ENCODE measurements at places on chromosomes 5 and 9.

DNA sequence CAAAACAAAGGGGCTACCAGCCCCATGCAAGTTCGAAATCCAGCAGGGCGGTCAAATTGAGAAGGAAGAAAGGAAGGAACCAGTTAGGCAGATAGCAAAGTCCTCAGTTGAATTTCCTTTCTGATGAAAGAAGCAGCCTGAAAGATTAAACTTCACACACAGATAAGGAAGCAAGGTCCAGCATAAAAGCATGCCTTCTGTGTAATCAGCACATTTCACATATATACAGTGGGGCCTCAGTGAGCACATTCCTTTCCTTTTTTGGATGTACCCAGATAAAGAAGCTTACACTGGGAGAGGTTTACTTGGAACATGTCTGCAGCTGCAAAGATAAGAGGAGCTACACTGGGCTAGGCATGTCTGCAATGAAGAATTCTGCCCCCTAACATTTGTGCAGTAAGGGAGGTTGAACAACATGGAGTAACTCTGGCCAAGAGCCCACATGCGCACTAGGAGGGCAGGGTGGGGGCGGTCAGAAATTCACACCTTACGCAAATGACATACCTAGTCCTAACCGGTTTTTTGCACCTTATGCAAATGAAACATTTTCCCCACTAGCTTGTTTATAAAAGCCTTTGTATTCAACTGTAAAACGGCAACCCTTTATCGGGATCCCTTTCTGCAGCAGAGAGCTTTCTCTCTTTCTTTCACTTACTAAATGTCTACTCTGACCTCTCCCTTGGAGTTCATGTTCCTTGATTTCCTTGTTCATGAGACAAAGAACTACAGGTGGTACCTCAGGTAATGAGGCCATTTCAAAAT lies 149.7 kb upstream of the FBXL17 start:
- DNase-seq, result no peak

- DNase-seq, result no peak
Measured at GRCh38 chr9:134575901-134576176, 65.8 kb upstream of the COL5A1 start.

- DNase-seq, result no peak
Measured at GRCh38 chr5:174725261-174725990, 1.0 kb downstream of the MSX2 start.

GRCh38 chr9:108272349-108272899 lies 583.4 kb downstream of the ACTL7B start:
- DNase-seq, result no peak

DNA sequence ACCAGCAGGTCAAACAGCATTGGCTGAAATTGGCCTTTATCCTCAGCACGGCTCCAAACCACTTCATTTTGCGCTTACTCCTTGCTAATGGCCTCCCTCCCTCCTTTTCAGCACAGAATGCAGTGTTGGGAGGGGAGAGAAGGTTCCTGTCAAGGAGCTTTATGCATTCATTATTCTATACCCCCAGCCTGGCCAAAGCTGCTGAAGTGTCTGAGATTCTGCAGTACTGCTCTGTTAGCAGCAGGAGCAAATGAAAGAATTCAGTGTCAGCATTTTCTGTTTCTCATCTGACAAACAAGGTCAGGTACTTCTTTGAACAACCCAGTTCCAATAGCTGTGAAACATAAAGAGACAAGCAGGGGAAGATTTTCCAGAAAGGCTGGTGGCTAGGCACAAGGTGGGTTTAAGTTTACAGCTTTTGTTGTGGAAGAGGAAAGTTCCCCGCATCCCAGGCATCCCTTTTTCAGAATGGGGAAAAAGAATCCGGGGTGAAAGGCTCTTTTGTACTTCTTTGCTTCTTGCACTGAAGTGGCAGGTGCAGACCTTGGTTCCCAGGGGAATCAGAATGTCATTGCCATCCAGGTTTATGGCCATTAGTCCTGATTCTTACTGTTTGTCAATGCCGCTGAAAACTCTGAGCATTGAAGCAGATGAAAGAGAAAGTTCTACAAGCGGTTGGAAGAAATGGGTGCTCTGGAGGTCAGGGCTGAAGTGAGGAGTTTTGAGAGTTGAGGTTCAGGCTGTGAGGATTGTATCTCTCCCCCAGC lies 109.3 kb upstream of the APC start:
- DNase-seq, result no peak

- DNase-seq, result no peak
Measured at GRCh38 chr5:170484847-170485615, 18.8 kb upstream of the KCNIP1 start.

DNA sequence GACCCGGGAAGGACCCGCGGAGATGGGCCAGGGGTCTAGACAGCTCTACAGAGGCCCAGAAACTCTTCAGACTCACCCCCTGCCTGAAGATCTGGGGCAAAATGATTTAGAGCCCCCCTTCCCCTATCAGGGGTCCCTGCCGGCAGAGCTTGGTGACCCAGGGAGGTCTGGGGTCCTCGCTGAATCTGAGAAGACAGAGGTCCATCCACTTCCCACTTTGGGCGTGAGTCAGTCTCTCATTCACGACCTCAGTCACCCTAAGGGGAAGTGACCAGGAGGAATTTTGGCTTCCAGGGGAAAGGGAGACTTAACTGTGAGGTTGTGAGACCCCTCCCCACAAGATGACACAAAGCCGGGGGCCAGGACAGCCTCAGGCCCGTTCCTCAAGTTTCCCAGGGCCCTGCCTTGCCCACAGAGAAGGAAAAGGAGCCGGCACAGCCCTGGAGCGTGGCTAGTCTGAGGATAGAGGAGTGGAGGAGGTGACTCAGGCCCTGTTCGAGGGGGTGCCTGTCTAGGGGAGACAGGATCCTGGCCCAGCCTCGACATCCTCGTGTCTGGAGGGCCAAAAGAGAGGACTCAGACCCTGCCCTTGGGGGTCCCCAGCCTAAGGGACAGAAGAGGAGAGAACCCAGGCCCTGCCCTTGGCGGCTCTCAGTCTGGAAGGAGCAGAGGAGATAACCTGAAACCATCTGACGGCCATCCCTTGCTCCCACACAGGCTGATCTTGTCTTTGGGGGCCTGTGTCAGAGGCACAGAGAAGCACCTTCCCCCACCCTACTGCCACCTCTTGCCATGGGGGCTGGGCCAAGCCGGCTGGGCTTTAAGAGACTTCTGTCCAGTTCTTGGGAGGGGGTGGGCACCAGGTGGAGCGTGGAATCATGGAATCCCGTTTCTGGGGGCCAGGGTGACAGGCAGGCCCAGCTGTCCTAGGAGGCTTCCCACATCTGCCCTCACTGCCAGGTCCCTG lies 889 bp downstream of the PDLIM4 start:
- DNase-seq, result no peak

- DNase-seq, result no peak
Measured at GRCh38 chr5:123844873-123845272, 332.9 kb downstream of the CSNK1G3 start.

DNA sequence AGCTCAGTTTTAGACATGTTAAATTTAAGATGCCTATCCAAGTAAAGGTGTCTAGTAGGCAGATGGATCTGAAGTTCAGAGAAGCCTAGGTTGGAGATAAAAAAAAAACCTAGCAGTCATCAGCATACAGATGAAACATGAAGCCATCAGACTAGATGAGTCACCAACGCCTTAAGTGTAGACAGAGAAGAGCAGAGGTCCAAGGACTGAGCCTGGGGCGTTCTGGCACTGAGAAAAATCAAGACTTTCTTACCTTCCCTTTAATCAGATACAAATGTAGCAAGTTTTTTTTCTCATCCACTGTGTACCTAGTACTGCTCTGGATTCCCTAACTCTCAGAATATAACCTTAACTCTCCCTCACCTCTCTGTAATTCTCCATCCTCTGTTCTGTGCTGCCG lies 97.3 kb downstream of the SIL1 start:
- no peak for DNase-seq

DNA sequence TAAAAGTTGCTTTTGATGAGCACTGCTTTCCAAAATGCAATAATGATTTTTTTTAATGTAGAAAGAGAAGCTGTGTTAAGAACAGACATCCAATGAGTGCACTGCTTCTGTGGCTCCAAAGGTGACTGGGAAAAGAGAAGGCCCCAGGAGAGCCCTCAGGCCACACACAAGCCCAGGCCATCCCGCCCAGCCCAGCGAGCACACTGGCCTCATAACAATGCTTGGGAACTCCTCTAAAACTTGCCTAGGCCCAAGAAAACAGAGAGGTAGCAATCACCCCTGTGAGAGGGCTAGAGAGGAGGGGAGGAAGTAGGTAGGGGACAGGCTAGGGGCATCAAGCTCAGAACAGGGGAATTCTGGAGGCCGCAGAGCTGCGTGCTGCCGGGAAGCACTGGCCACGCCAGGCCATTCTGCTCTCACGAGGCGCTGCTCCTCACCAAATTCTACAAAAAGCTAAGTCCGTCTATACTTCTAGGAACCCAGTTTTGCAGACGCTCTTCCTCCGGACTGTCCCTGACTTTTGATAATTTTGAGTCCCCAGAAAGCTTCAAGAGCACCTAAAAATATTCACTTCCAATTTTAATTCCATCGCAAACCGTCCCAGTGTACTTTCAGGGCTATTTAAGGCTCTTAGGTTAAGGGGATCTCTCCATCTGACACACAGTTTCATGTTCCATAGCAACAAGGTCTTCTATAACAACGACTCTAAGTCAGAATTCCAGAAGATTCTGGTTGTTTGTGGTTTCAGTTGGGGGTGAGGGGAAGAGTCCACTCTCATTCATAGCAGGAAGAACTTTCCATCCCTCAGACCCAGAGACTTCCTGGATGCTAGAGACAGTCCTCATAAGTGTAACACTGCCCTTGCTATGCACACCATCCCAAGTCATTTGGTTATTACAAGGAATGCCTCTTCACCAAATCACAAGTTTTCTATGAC lies 51.0 kb downstream of the HABP4 start:
- no peak for DNase-seq
